Suppressor macrophage treated with lipopolysaccharide for 1 hour (primary cell): ENCODE measurements at places on chromosomes 5 and 9.

GRCh38 chr9:109307380-109308240, 13.2 kb downstream of the EPB41L4B start:
- no peak for DNase-seq

DNA sequence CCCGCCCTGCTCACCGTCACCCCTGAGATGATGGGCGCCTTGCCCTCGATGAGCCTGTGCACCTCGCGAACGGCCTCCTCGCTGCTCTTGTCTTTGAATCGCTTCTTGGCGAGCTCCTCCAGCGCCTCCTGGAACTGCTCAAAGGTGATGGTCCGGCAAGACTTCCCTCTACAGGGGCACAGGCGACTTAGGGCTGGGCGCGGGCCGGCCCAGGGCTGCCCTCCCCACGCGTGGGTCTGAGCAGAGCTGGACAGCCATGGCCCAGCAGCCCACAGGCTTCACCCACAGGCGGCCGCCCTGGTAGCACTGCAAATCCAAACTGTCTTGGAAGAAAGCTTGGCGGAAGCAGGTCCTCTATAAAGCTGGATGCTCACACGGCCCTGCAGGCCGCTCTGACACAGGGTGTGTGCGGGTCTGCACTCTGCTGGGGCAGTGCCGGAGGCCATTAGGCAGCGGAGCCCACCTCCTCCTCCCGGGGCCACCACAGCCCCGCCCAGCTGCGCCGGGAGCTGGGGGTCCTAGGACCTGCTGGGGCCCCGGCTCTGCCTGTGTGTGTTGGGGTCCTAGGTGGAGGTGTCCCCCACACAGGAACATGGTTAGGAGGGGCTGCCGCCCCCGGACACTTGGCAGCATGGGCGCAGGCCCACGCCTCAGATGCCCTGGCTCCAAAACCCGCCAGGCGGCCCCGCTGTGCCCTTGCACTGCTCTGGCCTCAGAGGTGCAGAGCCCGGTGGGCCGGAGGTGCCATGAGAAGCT, 27.0 kb downstream of the TPPP start:
- no peak for DNase-seq

- no peak for DNase-seq
Measured at GRCh38 chr9:17315341-17315740, 180.5 kb downstream of the CNTLN start.

DNA sequence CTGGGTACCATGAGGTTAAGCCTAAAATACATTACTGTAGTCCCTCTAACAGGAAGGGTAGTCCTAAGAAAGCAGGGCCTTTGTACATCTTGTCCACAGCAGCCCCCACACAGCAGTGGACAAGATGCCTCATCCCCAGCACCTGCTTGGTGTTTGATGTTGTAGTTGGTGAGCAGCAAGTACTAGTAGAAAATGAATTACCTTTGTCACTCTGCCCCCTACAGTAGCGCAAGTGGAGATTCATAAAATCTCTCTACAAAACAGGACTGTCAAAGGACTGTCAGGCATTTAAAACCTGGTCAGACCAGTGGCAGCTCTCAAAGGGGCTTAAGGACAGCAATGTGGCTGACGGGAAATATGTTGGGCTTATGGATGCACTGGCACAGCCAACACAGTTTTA, 122.5 kb downstream of the TMEM174 start:
- DNase-seq, result no peak

- peak; percentile 51 for DNase-seq
Measured at GRCh38 chr9:100427366-100428263, 672 bp downstream of the MSANTD3 start.
